ENCODE measurements at places on chromosomes 4 and X.

DNA sequence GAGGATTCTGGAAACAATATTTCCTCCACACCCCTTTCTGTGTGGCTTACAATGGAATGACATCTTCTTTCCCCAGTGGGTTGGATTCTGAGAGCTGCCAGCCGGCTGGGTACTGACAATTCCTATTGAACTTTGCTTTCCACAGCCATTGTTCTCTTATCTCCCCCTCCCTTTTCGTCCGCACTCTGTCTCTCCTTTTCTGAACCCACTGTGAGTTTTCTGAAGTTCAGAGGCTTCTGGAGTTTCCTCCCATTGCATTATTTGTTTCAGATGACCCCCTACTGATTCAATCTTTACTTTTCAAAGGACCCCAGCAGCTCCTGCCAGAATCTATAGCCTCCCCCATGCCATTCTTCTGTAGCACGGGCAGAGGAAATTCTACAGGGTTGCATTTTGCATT is 10.4 kb downstream of the SMPX start:
- no peak for DNase-seq

GRCh38 chr4:5804656-5805055 is 88.2 kb downstream of the CRMP1 start:
- DNase-seq: no peak

DNA sequence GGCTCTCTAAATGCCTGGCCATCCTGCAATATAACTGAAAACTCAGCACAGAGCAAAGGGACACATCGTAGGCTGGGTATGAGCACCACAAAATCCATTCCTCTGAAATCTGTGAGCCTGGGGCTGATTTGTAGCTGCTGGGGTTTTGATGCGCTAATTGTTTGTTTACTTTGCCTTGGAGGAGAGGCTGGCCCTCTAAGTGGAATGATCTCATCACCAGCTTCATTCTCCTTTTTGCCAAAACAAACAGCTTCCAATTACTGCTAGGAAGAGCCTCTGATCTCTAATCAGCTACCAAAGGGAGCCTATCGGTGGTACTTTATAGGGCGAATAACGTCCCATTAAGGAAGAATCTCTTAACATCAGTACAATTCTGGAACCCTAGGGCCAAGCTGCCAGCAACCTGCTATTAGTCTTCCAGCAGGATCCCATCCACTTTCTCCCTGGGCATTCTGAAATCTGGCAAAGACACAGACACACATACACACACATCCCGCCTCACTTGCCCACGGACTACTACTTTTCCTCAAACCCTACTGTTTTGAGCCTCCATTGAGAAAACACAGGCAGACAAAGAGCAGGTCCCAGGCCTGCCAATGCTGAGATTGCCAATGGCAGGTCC is 5.8 kb downstream of the ANOS1 start:
- DNase-seq: no peak

- DNase-seq: no peak
These were observed 105.9 kb upstream of the SCOC start for GRCh38 chr4:140267576-140267975.

All from hindlimb muscle (tissue), 1 donor.